ENCODE measurements at places on chromosomes 5 and 9.

- no peak for DNase-seq
These were observed 66.1 kb downstream of the DNAH5 start for GRCh38 chr5:13878357-13878756.

DNA sequence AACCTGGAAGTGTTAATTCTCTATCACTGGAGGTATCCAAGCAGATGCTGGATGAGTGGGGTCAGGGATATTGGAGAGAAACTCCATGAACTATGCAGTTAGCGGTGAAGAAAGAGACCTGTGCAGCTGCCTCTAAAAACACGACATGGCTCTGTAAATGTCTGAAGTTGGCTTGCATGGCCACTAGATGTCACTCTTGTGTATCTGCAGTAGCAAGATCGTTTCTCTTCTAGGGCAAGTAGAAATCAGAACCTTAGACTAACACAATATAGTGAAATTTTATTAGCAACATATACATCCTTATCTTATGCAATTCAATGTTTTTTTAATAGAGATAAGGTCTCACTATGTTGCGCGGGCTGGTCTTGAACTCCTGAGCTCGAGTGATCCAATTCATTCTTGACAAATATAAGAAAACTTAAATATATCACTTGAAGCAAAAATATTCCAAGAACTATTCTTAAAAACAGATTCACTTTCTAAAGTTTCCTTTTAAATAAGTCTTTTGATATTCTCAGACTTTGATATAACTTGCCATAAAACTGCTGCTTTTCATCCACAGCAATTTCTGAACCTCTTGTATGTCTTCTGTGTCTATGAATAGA, 2.9 kb downstream of the OR2S2 start:
- DNase-seq = peak; percentile 68

DNA sequence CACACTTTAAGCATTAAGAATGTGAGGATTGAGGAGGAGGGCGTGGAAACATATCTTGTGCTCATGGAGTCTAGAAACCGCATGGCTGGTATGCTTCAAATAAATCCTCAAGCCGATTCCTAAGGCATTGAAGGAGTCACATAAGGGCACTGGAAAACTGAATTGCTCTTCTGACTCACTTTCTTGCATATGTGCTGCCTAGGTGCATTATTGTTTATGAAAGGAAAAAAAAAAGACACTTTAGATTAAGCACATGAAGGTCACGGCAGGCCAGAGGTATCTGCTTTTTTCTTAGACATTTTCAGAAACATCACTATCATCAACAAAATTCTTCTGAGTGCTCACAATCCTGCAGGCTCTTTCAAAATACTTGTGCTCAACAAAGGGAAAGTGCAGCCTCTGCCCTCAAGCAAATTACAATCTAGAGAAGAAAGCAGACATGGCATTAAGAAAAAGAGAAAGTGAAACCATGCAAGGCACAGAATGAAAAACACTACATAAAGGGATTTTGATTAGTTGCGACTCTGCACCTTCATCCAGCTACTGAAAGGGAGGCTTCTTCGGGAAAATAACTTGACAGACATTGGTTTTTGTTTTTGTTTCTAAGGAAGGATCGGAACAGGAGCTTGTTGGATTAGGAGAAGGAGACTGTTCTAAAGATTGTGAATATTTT, 2117.6 kb downstream of the MAT2B start:
- no peak for DNase-seq

DNA sequence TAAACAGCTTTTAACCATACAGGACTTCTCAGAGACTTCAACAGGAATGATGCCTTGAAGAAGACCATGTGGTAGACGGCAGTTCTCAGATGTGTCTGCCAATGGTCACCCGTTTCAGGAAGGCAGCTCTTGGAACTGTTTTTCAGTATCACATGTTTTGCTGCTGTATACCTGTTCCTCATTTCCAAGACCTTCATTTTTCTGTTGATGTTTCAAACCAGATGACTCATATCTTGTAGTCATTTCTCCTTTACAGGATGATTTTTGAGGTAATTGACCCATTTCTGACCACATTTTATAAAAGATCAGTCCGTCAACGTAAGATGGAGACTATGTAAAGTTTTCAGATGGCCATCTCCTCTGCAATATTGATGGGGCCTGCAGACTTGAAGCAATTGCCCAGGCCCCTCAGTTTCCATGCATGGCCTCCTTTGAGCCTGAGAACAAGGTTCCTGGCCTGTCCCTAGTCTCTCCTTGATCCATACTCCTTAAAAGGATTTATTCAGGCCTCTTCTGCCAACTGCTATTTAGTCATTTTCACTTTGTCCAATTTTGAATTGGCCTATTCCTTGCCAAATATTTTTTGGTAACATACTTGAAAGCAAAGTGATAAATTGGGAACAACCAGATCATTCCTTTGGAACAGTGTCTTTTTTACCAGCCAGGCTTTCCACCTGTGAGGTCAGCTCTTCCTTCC, 128.6 kb downstream of the PDZD2 start:
- DNase-seq = no peak

DNA sequence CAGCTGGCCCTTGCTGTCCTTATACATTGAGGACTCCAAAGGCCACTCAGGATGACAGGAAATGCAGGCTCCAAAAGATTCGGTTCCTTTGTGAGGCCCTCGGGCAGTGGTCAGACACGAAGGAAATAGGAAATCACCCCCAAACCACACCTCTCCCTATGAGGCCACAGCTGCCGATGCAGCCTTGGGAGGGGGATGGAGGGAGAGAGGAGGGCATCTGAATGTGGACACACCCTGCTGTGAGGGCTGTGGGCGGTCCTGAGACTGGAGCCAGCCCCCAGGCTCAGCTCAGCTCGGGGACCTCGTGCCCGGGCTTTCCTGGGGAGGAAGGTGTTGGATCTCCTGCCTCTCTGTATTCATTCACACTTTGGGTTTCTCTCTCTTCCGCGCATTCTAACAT, 2.7 kb upstream of the CLPTM1L start:
- no peak for DNase-seq

- no peak for DNase-seq
These were observed 124.7 kb upstream of the TBC1D2 start for GRCh38 chr9:98380065-98380681.

GRCh38 chr9:6938873-6939272, 181.1 kb downstream of the KDM4C start:
- no peak for DNase-seq

GRCh38 chr5:124876566-124876965, 130.1 kb upstream of the ZNF608 start:
- no peak for DNase-seq

GRCh38 chr5:120152931-120153330, 311.2 kb upstream of the PRR16 start:
- no peak for DNase-seq

DNA sequence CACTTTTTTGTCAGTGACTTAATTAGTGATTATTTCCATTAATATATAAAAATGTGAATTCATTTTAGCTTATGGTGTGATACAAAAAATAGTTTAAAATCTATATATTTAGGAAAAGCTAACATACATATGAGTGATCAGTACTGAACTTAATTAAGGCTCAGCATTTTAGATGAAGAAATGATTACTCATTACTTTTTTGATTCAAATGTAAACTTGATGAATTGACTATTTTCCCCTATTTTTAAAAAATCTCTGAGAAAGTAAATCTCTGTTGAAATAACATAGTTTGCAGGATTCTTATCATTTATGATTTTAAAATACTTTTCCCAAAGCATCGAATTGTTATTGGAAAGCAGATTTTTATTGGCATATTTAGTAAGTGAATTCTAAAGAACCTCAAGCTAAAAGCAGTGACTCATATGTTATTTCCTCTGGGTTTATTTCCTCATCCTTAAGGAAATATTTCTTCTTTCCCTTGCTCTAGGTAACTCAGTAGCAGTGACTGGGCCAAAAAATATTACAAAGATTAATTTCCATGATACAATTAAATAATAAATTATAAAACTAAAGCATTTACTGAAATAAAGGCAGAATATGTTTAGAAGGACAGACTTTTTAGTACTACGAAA, 290.6 kb downstream of the FER start:
- DNase-seq = no peak

DNA sequence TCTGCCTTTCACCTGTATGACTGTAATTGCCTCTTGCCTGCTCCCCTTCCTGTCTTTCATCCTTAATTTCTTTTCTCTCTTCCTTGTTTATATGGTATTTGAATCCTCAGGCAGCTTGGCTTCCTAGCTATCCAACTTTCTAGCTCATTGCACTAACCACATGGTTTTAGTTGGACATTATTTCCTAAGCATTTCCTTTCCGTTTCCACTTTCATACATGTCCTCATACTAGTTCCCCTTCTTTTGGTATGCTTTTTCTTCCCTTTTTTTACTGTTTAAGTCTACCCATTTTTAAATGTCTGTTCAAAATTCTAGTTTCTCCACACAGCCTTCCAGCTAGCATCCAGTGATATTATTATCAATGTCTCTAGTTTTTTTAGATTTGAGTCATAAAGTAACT, 6.6 kb downstream of the CWC27 start:
- DNase-seq = no peak

DNA sequence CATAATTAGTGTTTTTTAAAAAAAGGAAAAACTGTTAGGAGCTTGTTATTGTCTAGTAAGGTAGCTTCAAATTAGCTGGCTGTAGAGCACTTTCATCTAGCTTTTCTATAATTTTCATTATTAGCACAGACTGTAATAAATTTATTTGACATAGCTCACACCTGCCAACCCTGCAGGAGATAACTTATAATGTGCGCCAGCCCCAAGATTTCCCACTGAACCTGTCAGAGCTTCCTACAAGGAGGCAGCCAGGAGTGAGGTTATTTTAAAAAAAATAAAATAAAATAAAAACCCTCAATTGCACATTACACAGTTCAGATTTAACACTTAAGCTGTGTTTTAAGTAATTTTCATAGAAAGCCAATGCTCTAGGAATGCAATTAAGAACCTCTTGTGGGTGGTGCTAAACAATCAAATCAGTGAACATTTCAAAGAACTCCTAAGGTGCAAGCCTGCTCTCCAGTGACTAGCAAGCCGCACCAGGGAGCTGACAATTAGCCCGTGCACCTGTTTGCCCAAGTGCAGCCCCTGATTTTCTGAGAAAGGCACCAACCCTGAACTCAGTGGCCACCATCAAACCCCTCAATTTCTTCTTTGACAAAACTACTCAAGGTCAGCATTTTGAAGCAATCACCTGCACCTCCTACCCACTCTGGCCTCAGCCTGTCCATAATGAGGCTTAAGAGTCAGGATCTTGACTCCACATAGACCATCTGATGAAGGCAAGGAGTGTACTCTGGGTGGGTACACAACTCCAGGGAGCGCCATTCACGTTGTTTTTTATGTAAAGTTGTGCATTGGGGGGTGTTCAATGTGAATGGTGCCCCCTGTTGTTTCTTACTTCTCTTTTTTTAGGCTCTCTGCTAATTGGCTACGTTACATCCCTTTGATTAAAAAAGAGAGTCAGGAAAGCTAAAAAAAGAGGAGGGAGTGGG, 385.3 kb upstream of the WWC1 start:
- DNase-seq = no peak

GRCh38 chr5:36726317-36726716, 119.9 kb downstream of the SLC1A3 start:
- DNase-seq = no peak

GRCh38 chr5:73625944-73626811, at the start of gene ARHGEF28:
ARHGEF28 (plus strand) TSS chr5:73626196; CDS start chr5:73684852, 58,656 bp downstream.
- DNase-seq = peak; percentile 70

DNA sequence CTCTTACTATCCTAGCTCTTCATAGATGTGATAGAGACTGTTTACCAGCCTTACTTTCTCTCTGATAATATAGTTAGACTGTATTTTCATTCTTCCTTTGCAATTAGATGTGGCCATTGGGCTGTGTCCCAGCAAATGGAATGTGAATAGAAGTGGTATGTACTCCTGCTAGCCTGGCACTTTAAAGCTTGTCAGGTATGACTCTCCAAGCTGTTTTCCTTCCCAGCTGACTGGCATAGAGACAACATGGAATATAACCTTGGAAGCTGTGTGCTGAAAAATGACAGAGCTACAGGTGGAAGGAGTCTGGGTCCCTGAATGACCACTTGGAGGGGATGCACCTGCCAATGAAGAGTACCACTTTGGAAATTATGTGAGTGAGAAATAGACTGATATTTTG, 116.2 kb downstream of the DIRAS2 start:
- DNase-seq = peak; percentile 3

All from NCI-H1092 (cell line).